ENCODE measurements at places on chromosomes 16 and 17.

- no peak for DNase-seq
These were observed 43.2 kb upstream of the METRNL start for GRCh38 chr17:83036193-83036592.

DNA sequence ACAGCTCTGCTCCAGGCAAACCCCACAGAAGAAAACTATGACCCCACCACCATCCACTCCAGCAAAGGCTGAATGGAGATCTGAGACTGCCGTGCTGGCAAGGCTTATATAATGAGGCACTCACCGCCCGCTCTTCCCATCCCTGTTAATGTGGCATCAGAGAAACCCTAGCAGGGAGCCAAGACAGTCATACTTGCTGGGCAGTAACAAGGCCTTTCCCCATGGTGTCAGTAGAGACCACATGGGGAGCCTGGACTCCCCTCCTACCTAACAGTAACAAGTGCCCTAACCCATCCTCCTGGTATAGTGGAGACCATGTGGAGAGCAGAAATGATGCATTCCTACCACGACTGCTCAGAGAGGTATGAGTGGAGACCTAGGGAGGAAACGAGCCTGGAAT, 235.2 kb downstream of the C16orf78 start:
- DNase-seq = no peak

- no peak for DNase-seq
These were observed 116.5 kb upstream of the ADAMTS18 start for GRCh38 chr16:77551357-77551756.

DNA sequence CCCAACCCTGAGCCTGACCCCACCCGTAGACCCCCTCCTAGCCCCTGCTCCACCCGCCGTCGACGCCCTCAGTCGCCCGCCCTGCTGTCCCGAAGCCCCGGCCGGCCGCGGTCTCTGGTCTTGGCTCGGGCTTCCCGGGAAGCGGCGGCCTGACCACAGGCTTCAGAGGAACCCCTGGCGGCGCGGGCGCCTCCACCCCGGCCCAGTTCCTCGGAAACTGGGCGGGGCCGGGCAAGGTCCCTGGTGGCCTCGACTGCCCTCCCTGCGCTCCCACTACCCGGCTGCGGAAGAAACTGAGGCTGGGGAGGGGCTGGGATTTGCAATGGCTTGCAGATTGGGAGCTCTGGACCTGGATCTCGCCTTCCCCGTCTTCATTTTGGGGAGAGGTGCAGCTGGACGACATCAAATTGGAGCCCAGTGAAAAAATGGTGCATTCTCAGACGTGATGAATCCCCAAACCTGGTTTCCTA, 692 bp upstream of the SOCS1 start:
- no peak for DNase-seq

DNA sequence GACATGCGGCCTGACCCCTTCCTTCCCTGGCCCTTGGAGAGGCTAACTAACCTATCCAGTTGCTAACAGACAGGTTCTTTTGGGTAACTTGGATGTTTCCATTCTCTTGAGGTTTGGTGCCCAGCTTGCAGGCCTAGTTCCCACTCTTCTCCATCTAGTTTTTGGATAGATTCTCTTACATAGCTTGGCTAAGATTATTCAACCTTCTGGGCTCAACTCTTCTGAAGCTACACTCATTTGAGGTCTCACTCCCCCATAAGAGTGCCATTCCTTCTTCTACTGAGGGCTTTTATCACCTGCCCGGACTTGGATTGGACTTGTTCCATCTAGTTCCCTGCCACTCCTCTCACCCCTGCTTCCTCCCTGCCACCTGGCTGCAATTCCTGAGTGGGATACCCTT, 44.1 kb upstream of the MARCHF10 start:
- no peak for DNase-seq

GRCh38 chr17:46194393-46195216, 1.4 kb upstream of the KANSL1 start:
- peak; percentile 59 for DNase-seq

GRCh38 chr16:63037761-63038396, 1001.6 kb upstream of the CDH8 start:
- DNase-seq = no peak

DNA sequence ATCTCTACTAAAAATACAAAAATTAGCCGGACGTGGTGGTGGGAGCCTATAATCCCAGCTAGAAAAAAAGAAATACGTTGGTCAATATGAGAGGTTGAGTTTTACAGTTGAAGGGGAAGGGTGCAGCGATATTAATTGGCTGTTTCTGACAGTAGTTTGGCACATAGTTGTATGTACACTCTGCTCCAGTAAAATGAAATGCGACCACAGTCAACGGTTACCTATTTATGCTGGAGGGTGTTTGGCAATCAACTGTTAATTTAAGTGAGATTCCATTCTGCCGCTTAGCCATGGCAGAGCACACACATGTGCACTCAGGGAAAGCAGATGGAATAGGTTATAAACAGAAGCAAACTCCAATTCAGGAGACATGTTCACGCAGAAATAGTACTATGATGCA, 9.3 kb upstream of the ZNF594 start:
- DNase-seq = no peak

GRCh38 chr17:28684963-28685362, 23.0 kb downstream of the SUPT6H start:
- no peak for DNase-seq

DNA sequence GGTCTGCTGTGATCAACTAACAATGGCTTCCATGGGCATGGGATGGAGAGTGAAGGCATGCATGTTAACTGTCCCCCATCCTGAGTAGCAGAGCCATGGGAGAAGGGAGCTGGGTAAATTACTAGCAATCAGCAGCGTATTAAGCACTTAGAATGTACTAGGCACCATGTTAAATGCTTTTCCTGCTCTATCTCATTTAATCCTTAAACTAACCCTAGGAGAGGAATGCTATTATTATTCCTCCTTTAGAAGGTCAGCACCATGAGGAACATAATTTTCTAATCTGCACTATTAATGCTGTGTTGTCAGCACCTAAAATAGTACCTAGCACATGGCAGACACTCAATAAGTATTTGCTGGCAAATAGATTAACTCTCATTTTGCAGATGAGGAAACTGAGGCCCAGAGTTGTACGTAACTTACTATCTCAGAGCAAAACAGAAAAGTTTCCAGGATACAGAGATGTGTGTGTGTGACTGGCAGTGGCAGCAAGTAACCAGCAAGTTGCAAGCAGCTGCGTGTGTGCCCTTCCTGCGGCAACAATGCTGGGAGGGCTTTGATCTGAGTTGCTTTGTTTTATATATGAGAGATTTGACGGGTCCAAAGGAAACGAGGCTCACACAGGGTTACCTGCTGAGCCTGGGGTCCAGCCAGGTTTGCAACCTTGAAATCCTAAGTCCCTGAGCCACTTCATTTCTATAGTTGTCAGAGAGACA, 6.5 kb upstream of the KLHL36 start:
- DNase-seq = no peak

GRCh38 chr17:38915639-38915995, 9.8 kb upstream of the LASP1NB start:
- no peak for DNase-seq

DNA sequence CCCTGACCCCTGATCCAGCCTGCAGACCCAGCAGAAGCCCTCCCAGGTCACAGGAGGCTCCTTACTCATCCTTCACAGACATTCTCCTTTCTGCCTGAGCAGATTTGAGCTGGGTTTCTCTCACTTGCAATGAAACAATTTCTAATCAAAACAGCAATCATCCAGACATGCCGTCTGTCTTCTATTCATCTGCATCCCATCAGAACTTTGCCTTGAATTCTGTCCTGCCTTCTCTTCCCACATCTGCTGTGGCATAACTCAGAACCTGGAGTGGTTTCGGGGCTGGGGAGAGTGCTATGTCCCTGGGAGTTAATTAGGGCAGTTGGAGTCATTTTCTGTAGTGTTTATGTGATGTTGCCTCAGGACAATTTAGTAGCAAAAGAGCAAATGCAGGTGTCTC, 278.6 kb downstream of the CBLN1 start:
- no peak for DNase-seq

DNA sequence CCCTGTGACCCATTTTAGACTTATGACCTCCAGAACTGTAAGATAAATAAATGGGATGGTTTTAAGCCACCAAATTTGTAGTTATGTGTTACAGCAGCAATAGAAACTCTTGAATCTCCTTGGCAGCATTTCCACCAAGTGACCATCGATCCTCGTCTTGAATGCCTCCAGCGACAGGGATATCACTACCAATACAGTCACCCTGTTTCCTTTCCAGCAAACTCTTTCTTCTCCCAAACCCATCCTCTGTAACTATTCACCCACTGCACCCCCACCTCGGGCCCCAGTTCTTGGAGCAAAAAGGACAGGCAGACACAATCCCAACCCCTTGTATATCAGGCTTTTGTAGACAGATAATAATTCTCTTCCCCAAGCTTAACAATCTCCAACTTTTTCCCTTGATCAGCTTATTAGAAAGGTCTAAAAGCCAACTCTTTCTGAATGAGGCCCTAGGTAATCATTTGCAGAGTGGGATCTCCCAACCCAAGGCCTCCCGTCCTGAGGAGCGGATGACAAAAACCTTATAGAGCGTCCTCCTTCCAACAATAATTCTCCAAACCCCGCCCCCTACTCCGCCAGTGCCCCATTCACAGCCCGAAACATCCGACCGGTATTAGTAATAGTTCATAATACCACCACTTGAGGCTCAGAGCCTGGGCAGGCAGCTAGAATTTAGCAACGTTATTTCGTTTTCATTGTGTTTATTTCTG, 14.7 kb upstream of the PLLP start:
- DNase-seq = no peak

DNA sequence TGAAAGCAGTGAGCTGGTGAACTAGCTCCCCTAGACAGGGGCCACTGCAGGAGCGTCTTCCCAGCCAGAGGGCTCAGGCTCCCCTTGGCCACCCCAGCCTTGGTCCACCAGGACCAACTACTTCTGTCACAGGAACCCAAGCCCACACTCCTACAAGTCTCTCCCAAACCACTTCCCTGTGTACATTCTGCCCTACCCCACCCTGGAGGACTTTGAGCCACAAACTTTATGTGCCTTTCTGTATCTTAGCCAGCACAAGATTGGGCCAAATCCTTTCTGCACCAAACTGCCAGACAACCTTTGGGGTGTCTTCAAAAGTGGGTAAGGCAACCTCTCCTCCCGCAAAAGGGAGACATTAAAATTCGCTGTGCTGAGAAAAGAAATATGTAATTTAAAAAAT, 31.6 kb downstream of the EFCAB5 start:
- DNase-seq = no peak

- DNase-seq = no peak
These were observed 109.0 kb downstream of the RAP1GAP2 start for GRCh38 chr17:2905269-2905668.
